ENCODE measurements at places on chromosomes 7 and 10.

DNA sequence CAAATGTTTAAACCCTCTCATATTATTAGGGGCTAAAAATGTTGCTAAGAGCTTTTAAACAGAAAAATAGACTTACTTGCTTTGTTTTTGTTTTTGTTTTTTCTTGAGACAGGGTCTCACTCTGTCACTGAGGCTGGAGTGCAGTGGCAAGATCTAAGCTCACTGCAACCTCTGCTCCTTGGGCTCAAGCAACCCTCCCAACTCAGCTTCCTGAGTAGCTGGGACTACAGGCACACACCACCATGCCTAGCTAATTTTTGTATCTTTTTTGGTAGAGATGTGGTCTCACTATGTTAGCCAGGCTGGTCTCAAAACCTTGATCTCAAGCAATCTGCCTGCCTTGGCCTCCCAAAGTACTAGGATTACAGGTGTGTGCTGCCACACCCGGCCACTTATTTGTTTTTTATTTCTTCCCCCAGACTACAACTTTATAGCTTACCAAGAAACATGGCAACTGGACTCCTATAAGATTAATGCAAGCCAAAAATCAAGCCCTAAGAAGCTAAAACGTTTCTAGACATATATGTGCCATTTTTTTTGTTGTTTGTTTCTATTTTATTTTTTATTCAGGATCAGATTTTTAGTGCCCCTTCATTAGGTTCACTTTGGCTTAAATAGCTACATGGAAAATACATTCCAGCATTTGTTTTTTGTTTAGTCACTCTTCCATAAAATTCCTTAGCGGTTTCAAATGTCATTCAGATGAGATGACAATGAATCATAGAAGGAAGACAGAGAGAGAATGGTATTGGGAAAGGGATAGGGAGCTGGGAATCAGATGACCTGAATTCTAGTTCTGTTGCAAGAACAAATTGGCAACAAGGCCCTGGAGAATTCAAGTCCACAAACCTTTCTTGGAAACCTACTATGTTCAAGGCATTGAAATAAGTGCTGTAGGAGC is 163.4 kb upstream of the MKLN1 start:
- DNase-seq = peak; percentile 92

DNA sequence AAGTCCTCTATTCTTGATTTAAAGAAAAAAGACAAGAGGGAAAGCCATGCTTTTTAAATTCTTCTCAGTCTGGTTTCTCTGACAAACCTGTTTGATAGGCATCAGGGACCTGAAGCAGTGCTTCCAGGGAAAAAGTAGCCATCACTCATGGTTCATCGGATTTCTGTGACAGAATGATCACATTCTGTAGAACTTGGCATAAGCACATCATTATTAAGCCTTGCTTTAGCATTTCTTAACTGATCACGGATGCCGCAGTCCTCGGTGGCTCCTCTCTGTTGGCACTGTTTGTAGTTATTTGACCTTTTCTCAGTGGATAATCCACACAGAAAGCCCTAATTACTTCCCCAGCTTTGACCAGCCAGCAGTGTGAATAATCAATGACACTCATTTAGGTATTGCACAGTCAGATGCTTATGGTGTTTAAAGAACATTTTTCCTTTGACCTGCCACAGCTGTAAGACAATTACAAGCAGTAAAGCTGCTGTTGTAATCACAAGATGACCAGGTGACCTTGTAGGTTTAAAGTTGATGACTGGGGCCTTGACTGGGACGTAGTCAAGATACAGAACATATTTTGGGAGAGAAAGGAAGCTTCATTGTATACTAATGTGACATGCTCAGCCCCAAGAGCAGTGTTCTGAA is 64.4 kb upstream of the SKAP2 start:
- no peak for DNase-seq

GRCh38 chr7:132871419-132871818 is 210.5 kb downstream of the CHCHD3 start:
- no peak for DNase-seq

GRCh38 chr10:86365346-86366032 is 1.1 kb downstream of the GRID1 start:
- DNase-seq = no peak

GRCh38 chr10:78348411-78349164 is 314.9 kb downstream of the RPS24 start:
- no peak for DNase-seq

GRCh38 chr10:28734938-28735759 is 57.8 kb downstream of the BAMBI start:
- DNase-seq = peak; percentile 45

DNA sequence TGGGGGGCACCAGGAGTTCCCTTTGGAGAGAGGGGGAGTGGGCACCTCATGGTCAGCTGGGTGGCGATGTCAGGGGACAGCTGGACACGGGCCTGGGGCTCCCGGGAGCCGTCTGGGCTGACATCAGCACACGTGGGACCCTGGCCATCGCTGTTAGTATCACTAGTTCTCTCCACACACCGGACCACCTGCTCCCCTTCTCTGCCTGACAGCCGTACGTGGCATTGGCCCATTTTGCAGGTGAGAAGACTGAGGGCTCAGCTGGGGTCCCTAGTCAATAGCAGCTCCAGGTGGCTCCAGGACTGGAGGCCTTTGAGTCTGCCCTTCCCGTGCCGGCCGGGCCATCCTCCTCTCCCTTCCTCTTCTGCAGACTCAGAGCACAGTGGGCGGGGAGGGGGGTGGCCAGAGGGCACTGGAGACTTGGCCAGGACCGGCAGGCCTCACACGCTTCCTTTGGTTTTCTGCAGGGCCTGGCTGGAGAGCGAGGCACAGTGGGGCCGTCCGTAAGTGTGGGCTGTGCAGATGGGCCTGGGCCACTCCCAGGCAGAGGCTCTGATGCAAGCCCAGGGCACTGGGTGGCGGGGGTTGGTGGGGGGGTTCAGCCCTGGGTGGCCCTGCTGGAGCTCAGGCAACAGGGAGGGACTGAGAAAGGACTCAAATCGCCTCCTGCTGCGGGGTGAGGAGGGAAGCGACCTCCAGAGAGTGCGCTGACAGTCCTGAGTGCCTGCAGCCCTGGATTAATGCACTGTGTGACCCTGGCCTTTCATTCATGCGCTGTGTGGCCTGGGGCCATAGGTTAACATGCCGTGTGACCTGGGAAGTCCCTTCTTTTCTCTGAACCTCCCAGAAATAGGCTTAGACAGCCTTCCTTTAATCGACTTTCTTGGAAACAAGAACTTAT is 78.2 kb downstream of the MYL10 start:
- DNase-seq = peak; percentile 28

DNA sequence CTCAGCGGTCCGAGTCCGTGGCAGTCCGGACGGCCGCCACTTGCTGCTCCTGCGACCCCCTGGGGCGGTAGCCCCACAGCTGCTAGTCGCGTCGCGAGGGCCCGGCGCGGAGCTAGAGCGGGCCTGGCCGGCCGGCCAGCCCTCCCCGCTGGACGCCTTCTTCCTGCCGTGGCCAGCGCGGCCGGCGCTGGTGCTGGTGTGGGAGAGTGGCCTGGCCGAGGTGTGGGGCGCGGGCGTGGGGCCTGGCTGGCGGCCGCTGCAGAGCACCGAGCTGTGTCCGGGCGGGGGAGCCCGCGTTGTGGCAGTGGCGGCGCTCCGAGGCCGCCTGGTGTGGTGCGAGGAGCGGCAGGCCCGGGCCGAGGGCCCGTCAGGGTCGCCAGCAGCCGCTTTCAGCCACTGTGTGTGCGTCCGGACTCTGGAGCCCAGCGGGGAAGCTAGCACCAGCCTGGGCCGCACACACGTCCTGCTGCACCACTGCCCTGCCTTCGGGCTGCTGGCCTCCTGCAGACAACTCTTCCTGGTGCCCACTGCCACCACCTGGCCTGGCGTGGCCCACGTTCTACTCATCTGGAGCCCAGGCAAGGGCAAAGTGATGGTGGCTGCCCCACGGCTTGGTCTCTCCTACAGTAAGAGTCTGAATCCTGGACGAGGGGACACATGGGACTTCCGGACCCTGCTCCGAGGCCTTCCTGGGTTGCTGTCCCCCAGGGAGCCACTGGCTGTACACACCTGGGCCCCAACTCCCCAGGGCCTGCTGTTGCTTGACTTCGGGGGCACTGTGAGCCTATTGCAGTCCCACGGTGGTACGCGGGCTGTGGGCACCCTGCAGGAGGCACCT is 631 bp downstream of the HPS6 start:
- DNase-seq = peak; percentile 17

- DNase-seq = peak; percentile 60
Observed at GRCh38 chr10:452512-453426, 236.7 kb downstream of the DIP2C start.

DNA sequence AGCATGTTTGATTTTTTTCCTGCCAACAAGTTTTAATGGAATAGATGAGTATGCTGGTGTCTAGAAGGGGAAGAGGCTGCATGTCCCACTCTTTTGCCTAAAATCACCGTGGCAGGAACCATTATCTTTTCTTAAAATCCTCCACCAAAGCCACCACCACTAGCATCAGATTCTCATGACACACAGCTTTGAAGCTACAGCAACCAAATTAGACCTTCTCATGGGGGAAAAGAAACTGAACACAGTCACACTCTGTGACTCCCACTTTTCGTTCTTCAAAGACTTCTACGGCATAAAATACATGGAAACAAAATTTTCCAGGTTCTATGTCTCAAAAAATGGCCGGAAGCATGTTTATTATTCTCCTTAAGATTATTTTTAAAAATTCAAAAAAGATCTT is 81.8 kb downstream of the SGMS1 start:
- no peak for DNase-seq
